Activated CD4-positive, alpha-beta T cell treated with anti-CD3 and anti-CD28 coated beads, Interleukin-2, amount 10 ng/mL, durations not matched to agents 7 days and 5 days (primary cell): ENCODE measurements at places on chromosomes 3 and 15. TPM values are rescaled to one million over a fixed set of nuclear protein-coding genes. Genes with fewer than 3 reads are reported as not detected.

The CHL1 gene
- total RNA-seq, result not detected

The RYR3 gene
- not detected for total RNA-seq

The GOLGA6L7 gene
- not detected for total RNA-seq

The ADAMTS17 gene
- 5.0 TPM for total RNA-seq

The CACNA2D2 gene
- 0.62 TPM for total RNA-seq

The TICRR gene
- total RNA-seq, result 29.8 TPM

The ACOX2 gene
- total RNA-seq, result not detected

The CTXND1 gene
- not detected for total RNA-seq

- DNase-seq, result no peak
These were observed 132.7 kb upstream of the BHLHE40 start for GRCh38 chr3:4846543-4846942.

DNA sequence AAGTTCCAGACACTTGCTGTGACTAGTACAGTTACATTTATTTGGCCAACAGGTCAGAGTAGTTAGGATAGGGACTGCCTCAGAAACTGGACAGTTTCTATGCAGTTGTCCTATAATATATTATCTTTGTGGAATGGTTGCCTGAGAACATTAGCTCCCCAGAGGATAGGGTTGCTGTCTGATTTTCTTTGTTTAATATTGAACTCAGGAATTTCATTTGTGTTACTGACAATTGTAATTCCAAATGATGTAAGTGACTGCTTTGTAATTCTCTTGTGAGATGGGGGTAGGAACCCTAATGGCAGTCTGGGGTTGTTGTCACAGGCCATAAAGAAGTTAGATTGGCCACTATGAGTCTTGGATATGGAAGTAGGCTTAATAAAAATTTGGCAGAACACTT is 2.2 kb downstream of the NXPE3 start:
- no peak for DNase-seq

DNA sequence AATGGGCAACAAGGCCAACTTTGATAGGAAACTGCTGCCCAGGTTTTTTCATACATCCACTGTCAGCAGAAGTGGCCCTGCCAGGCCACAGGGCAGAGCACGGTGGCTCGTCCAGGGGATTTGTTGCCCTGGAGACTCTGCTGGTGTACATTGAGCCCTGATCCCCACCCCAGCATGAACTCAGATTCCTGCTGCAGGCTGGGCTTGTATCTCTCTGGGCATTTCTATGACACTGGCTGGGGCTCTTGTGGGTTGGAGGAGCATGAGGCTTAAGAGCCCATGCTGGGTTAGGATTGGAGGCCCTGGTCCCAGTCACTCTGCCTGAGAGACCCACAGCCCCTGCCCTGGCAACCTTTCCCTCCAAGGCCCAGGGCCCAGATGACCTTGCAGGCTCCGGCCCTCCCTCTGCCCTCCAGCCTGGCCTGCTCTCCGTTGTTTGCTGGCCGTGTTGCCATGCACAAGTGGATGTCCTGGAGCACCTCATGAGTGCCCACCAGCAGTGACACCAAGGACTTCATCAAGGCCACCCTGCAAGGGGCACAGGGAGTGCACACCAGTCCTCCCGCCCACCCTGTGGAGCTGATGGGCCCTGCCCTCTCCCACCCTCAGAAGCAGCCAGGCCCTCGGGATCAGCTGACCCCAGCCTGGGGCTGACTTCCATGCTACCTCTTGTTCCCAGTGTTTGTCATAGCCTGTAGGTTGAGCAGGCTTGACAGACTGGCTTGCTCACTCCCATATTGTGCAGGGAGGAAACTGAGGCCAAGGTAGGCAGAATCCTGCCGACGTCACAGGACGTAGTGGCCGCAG is 58.2 kb downstream of the ZNF445 start:
- DNase-seq, result no peak

GRCh38 chr3:123610331-123610730 is 25.5 kb upstream of the HACD2 start:
- no peak for DNase-seq

DNA sequence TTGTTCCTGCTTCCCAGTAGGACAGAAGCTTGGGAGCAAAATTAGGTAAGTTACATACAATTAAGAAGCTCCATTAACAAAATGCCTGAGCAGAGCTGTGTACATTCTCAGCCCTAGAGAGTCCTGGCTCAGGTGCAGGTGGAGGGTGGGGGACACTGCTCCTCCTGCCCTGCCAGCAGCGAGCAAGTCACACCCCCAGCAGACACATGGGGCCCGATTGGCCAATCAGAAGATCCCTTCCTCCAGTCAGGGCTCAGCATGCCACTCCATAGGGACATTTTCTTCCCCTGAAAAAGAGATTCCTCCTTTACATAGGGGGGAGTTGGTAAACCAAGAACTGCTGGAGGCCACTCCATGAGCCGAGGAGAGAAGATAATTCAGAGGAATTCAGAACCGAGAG is 62.1 kb downstream of the PLXNA1 start:
- no peak for DNase-seq

DNA sequence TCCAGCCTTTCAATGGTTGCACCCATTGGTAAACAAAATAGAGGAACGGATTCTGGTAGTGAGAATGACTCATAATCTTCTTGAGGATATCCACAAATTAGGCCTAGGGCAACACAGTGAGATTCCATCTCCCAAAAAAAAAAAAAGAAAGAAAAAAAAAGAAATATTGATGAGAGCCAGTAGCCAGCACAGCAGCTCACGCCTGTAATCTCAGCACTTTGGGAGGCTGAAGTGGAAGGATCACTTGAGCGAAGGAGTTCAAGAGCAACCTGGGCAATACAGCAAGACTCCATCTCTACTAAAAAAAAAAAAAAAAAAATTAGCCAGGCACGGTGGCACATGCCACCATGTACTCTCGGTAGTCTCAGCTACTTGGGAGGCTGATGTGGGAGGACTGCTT is 51.9 kb downstream of the DENND4A start:
- no peak for DNase-seq

- no peak for DNase-seq
These were observed 189.2 kb downstream of the ECT2 start for GRCh38 chr3:172939651-172940293.

- no peak for DNase-seq
These were observed 149.7 kb upstream of the NUDT16 start for GRCh38 chr3:131231710-131232389.

GRCh38 chr15:62306851-62307504 is 141.9 kb upstream of the C2CD4B start:
- peak; percentile 7 for DNase-seq

DNA sequence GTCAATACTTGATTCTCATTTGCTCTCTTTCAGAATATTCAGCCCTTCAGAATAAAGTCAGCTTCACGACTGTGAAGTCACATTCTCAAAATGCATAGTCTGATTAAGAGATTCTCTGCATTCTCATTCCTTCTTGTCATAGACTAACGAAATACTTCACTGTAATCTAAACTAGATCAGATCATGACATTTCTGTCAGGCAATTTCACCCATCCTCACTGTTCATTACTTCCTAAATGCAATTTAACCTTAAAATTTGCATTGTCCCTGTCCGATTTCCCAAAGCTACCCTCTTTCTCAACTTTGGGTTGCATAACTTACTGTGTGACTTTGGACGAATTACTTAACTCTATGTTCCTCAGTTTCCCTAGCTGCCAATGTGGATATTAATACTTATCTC is 6.2 kb downstream of the RPL22L1 start:
- DNase-seq, result no peak

- no peak for DNase-seq
These were observed 31.4 kb upstream of the CTNNB1 start for GRCh38 chr3:41167722-41168497.

DNA sequence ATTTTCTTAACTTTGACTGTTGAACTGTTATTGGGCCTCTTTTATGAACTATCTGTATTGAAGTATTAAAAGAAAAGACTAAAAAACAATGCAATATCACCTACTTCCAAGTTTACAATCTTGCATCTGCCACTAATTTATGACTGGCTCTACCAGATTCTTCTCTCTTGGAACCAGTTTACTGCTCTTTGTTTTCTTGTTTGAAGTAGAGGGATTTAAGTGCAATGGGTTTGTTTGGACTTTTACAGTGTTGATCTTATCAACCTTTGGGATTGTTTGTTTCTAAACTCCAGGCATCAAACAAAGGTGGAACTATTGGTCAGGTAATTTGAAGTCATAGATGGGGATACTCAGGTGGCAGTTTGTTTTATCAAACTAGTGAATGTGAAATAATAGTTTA is 43.0 kb upstream of the MEIS2 start:
- DNase-seq, result no peak

- peak; percentile 8 for DNase-seq
These were observed 48.8 kb downstream of the EPHA6 start for GRCh38 chr3:96863129-96863740.

DNA sequence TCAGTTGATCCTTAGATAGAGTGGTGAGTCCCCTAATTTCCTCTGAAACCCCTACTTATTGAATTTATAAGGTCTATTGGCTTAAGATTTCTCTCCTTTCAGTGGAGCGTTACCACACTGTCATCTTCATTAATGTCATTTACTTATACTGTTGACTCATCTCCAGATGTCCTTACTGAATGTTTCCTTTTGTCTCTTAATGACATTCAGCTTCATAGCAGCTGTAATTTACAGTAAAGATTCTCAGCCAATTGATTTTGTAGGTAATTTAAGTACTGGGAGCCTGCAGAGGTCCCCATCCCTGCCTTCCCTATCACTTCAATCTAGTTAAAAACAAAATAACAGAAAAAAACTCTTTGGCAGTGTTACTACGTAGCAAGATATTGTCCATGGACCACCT is 18.8 kb downstream of the STX19 start:
- no peak for DNase-seq

- no peak for DNase-seq
These were observed 14.9 kb downstream of the EIF2AK4 start for GRCh38 chr15:39948817-39949216.

DNA sequence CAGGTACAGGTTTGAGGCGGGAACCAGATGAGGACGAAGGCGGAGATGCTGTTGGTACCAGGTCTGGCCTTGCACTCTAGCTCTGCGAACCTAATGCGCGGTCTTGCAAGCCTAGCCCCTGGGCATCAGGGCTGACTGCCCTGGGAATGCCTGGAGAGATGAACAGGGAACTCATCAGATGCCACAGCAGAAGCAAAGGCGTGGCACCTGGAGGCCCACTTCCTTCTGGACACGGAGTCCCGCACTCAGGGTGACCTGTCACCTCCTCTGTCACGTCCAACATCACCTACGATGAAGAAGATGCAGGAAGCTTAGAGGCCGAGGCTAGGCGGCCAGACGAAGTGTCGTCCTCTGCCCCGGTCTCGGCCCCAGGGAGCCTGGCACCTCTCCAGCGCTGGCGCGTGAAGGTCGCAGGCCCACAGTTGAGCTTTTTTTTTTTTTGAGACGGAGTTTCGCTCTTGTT is 9.4 kb downstream of the RPLP1 start:
- DNase-seq, result no peak
